GM12878 (cell line): ENCODE measurements at places on chromosomes 13 and 19. TPM values are rescaled to one million over a fixed set of nuclear protein-coding genes. Genes with fewer than 3 reads are reported as not detected.

DNA sequence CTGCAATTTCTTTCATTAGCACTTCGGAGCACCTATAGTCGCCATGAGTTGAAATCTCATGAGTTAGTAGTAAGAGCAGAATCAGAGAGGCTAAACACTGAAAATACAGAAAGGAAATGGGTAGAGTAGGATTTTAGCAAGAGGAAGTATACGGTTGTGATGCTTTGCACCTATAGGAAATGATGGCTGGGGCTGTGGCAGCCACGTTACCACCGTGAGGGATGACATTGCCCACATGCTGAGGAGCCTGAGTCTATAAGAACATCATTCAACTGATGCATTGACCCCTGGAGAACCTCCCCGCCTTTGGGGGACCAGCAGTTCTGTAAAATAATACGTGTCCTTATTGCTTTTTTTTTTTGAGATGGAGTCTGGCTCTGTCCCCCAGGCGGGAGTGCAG is 20.4 kb downstream of the FAM187B start:
- DNase-seq: no peak
- no peak overlapping the region for H3K27ac ChIP-seq
- no peaks in the 10 kb centered on the region for H3K27me3 ChIP-seq

GRCh38 chr13:98335721-98336120 is 158.7 kb upstream of the RNF113B start:
- no peak overlapping the region for H3K27ac ChIP-seq
- H3K4me1 ChIP-seq: no peaks in the 10 kb centered on the region
- no peaks in the 10 kb centered on the region for H3K36me3 ChIP-seq
- DNase-seq: no peak
- no peaks in the 10 kb centered on the region for H3K27me3 ChIP-seq

DNA sequence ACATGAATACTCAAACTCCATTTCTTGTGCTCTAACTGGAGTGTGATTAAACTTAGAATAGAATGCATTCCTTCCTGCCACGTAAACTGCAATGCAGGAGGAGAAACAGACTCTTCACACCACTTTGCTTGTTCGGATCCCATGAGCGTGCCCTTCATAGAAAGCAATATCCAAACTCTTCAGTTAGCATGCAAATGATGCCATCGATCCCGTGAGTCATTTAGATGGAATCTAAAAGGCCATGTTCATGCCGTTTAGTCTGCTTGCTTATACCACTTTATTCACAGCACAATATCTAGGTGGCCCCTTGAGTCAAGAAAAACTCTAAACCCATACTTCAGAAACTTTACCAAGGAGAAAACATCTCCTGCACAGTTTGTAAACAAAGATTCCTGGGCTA is 225.8 kb downstream of the OXGR1 start:
- no peaks in the 10 kb centered on the region for H3K36me3 ChIP-seq
- no peak overlapping the region for H3K4me3 ChIP-seq
- no peaks in the 10 kb centered on the region for H3K4me1 ChIP-seq
- H3K27ac ChIP-seq: no peak overlapping the region

GRCh38 chr19:46924874-46925547 is 64.2 kb downstream of the ARHGAP35 start:
- no peak overlapping the region for H3K27ac ChIP-seq
- peaks cover 28% of the 10 kb centered on the region for H3K4me1 ChIP-seq
- no peaks in the 10 kb centered on the region for H3K27me3 ChIP-seq
- peaks cover 18% of the 10 kb centered on the region; the same call in 1 of the 2 replicates for H3K36me3 ChIP-seq
- H3K4me3 ChIP-seq: no peak overlapping the region
- no peak for DNase-seq

GRCh38 chr13:99425485-99426341 is 75.6 kb upstream of the TM9SF2 start:
- peak overlapping the region; percentile 10 for H3K4me3 ChIP-seq
- peak overlapping the region; percentile 100 for H3K27ac ChIP-seq
- no peaks in the 10 kb centered on the region for H3K36me3 ChIP-seq
- H3K27me3 ChIP-seq: no peaks in the 10 kb centered on the region

DNA sequence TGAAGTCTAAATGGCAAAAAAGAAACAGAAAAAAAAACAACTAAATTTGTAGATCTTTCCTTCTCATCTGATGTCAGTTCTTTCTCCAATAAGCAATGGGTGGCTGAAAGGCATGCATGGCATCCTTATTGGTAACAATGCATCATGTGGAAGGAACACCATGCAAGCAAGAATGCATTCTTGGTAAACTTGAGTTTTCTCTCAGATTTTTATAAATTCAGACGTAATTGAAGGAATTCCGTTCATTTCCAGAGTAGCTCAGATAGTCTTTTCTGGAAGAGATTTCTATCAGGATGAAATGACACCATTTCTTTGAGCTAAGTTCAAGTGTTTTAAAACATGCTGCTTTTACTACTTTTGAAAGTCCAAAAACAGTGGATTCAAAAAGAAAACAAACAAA is 373.0 kb downstream of the COG6 start:
- H3K27me3 ChIP-seq: no peaks in the 10 kb centered on the region
- H3K27ac ChIP-seq: no peak overlapping the region
- H3K36me3 ChIP-seq: no peaks in the 10 kb centered on the region
- no peak for DNase-seq
- no peak overlapping the region for H3K4me3 ChIP-seq

Gene SLC17A7
- total RNA-seq: 0.08 TPM in 2 replicates

DNA sequence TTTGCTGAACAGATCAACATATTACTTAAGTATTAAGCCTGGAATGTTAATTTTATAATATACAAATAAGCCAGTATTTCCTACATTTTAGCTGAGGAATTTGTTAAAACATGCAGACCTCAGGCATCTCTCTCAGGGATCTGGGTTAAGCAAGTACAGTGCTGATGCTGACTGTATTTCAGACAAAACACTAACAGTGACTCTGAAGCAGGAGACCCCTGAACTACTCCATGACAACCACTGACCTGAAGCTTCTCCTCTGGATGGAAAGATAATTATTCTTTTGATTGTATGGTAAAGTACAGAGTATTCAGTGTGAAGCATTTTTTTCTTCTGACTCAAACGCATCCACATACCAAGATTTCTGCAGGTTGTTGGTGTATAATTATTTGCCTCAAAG is 680.8 kb downstream of the LIG4 start:
- H3K27me3 ChIP-seq: no peaks in the 10 kb centered on the region
- no peak overlapping the region for H3K4me3 ChIP-seq
- no peak overlapping the region for H3K27ac ChIP-seq
- no peaks in the 10 kb centered on the region for H3K4me1 ChIP-seq
- no peaks in the 10 kb centered on the region for H3K36me3 ChIP-seq

- no peaks in the 10 kb centered on the region for H3K27me3 ChIP-seq
- no peaks in the 10 kb centered on the region for H3K36me3 ChIP-seq
- peak; percentile 63 for DNase-seq
Observed at GRCh38 chr19:8569066-8569771, 8.0 kb downstream of the MYO1F start.

GRCh38 chr19:46596008-46596407 is 5.1 kb upstream of the CALM3 start:
- H3K4me3 ChIP-seq: no peak overlapping the region
- no peak overlapping the region for H3K27ac ChIP-seq
- no peaks in the 10 kb centered on the region for H3K4me1 ChIP-seq
- H3K27me3 ChIP-seq: no peaks in the 10 kb centered on the region

DNA sequence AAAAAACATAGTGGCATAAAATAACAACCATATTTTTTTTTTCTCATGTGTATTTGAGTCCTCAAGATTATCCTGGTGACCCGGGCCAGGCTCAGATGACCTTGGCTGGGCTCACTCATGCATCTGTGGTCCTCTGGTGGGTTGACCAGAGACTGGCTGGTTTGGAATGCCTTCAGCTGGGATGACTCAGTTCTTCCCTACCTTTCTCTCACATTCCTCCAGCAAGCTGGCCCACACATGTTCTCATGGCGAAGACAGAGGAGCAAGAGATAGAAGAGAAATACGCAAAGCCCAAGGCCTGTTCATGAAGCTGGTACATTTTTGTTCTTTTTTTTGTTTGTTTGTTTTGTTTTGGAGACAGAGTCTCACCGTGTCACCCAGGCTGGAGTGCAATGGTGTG is 14.3 kb upstream of the ZNF541 start:
- no peak for DNase-seq
- H3K36me3 ChIP-seq: no peaks in the 10 kb centered on the region
- H3K4me1 ChIP-seq: no peaks in the 10 kb centered on the region
- no peak overlapping the region for H3K27ac ChIP-seq
- H3K4me3 ChIP-seq: no peak overlapping the region
